ENCODE measurements at places on chromosomes 2 and 18.

DNA sequence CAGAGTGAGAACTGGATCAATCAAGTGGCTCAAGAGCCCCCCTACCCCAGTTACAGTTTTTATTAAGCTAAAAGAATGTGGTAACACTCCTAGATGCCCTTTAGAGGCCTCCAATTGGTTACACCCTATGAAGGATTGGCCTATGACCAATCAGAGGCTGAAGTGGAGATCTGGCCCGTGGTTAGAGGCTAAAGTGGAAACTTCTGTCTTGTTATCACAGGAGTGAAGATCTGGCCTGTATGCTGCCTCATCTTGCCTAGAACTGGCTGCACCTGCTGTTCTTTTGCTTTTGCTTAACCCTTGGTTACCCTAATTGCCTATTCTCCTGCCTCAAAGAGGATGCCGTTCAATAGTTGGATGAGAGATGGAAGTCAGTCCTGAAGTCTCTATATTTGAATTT, 100.1 kb upstream of the MAP2 start:
- DNase-seq = no peak

GRCh38 chr2:63631501-63631900, 42.7 kb downstream of the MDH1 start:
- DNase-seq = no peak

- no peak for DNase-seq
Measured at GRCh38 chr18:35525795-35526494, 28.2 kb upstream of the INO80C start.

DNA sequence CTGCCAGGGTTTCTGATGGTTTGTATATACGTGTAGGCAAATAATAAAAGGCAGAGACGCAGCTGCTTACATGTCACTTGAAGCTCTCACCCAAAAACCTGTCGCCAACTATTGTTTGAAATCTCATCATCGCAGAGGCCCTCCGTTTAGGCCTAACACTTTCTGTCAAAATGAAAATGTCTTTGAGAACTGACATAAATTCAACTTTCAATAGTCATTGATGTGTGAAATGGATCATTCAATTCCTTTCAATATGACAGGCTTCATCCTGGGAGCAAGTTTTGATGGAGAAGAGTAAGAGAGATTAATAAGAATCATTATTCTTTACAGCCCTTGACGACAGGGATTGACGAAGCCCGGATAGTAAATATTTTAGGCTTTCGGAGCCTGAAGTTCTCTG, 2.7 kb downstream of the ACTG2 start:
- DNase-seq = no peak

DNA sequence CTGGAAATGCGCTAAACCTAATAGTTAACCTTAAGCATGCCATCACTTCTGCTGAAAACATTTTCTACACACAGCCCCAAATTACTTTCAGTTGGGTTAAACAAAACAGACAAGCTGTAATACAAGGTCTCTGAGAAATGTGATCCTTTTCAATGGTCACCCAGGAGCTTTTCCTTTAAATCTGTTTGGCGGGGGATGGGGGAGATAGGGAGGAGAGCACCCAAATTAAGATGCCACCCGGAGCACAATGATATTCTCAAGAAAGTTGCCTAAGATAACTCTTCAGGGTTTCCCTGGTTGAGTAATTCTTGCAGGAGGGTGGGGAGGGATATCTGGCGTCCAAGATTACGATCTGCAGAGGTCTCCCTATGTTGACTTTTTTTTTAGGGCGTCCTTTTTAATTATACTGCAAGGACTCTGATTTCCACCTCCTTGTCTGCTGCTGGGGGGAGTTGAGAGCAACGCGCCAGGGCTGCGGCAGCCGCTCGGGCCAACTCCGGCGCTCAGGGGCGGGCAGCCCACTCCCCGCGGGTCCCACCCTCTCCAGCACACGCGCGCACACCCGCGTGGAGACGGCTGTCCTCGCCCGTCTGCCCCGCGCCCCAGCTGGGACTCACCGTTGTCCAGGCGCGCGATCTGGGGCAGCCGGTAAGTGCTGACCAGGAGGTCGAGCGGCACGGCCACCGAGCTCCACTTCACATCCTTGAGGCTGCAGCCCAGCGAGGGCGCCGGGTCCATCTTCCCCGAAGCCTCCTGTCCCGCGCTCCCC, 807 bp downstream of the GAREM1 start:
- no peak for DNase-seq

- DNase-seq = no peak
Measured at GRCh38 chr2:238120463-238121298, 17.8 kb upstream of the KLHL30 start.

GRCh38 chr2:132420816-132421805, 4.5 kb downstream of the GPR39 start:
- no peak for DNase-seq

DNA sequence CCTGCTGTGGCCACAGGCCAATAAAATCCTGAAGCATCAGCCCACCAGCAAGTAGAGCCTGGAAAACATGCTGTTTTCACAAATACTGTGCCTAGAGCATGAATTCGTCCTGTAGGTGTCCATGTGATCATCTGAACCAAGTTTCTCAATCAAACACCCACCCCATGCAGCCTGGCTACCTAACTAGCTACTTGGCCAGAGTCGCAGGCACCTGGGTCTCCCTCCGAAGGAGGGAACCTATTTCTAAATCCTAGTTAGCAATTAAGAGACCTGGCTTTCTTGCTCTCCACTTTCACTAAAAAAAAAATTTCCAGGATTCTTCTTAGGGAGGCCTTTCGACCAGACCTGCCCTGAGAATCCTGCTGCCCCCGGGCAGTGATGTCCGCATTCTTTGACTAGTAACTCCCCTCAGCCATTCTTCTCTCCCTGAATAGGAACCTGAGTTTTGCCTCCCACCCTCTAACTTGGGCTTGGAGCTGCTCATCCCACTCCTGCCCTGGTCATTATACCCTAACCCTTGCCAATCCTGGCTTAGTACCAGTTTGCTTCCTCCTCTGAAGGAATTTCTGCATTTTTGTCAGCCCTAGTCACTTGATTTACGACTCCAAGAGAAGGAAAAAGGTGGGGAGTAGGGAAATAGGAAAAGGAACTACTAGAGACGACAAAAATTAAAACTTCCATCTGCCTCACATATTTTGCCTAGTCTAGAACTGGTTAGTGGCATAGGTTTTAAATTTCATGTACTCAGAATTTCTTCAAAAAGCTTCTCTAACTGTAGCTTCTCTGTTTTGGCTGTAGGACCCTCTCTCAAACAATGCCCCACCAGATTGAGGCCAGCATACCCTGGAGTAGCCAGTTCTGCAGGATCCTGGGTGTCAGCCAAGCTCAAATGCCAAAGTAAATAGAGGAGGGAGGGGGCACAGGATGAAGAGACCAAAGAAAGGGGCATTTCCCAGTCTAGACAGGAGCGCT, 25.4 kb upstream of the TANK start:
- DNase-seq = no peak

- no peak for DNase-seq
Measured at GRCh38 chr2:150526827-150527226, 39.4 kb upstream of the RND3 start.

GRCh38 chr2:33131111-33131510, 184.4 kb downstream of the LTBP1 start:
- no peak for DNase-seq

DNA sequence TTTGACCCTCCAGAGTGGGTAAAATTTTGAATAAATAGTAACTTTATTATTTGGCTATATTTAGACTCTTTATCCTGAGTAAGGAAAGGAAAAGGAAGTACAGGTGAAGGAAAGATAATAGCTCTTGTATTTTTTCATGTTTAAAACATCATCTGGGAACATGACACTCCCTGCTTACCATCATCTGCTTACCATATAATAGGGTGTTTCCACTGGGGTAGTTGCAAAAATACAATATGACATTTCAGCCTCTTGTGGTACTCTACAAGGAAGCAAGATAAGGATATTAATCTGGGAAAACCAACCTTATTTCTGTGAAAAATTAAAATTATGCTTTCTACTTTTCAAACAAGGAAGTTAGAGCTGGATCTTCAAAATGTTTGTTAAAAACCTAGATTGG, 9.9 kb downstream of the RELCH start:
- no peak for DNase-seq

DNA sequence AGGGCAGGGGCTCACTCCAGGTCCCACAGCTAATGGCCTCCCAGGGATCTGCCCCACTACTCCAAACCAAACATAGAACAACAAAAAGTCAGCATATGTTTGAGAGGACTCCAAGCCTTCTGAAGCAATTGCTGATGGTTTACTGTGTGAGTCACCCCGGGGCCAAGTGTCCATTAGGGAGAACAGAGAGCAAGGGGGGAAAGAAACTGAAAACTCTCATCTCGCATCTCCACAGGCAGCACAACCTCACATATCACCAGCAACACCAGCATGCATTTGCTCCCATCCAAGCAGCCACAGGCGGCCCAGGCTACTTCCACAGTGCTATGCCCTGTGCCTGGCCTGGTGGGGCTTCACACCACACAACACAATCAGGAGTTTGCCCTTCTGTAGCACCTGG, 39.1 kb downstream of the CYRIA start:
- DNase-seq = no peak

DNA sequence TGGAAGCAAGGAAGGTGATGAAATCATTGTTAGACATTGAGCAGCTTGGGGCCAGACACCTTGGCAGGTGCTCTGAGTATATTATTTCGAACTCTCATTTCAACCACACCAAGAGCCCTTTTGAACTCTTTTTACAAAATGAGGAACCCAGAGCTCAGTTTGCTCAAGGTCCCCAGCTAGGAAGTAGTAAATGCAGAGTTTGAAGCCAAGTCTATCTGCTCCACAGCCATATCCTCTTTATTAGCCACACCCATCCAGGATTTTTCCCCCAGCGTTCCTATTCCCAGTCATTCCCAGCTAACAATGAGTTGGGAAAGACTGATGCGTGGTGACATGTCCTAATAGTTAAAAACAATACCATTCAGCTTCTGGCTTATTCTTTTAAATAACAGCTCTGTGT, 40.2 kb downstream of the SEMA4F start:
- no peak for DNase-seq

DNA sequence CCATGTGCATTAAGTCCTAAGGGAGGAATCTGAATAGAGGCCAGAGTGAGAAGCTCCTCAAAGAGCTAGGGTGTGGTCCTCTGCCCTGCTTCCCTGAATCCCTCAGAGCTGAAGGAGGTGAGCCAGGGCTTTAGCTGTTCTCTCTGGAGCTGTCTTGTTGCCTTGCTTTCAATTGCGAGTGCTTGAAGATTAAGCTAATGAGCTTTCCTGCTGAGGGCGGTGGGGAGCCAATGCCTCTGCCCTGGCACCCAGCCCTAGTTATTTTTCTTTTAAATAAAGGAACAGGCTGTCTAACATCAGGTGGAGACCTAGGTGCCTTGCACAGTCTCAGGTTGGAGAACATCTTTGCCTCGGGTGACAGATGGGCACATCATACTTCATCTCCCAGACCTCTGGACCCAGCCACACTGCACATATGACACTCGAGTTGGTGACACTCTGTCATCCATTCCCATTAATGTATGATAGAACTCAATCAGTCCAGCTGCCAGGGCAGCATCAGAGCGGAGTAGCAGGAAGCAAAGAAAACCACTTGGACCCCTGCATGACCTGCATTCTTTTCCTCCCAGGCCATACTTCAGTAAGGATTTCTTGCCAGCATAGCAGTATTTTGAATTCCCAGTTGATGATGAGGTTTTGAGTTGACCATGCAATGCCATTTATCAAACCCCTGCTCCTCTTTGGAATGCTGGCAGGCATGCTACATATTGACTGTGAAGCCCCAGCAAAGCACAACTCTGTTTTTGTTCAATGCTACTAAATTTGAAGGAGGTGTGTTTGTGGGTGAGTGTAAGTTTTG, 292.7 kb downstream of the RNF144A start:
- no peak for DNase-seq

- DNase-seq = no peak
Measured at GRCh38 chr2:122098306-122098705, 342.9 kb downstream of the TSN start.

DNA sequence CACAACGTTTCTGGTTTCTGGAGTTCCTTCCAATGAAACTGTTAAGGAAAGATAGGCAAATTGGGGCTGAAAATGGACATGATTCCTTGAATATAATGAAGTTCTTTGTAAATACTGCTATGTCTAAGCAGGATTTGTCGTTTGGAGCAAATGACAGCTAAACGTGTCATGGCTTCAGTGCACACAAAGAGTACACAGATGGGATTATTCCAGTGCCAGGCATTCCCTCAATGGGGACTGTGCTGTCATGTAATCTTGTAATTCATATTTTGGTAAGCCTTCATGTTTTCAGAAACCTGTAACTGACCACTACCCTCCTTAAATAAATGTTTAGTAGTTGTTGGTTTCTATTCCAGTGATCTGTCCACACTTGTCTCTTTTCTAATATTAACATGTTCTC, 404.7 kb upstream of the CDH7 start:
- no peak for DNase-seq

DNA sequence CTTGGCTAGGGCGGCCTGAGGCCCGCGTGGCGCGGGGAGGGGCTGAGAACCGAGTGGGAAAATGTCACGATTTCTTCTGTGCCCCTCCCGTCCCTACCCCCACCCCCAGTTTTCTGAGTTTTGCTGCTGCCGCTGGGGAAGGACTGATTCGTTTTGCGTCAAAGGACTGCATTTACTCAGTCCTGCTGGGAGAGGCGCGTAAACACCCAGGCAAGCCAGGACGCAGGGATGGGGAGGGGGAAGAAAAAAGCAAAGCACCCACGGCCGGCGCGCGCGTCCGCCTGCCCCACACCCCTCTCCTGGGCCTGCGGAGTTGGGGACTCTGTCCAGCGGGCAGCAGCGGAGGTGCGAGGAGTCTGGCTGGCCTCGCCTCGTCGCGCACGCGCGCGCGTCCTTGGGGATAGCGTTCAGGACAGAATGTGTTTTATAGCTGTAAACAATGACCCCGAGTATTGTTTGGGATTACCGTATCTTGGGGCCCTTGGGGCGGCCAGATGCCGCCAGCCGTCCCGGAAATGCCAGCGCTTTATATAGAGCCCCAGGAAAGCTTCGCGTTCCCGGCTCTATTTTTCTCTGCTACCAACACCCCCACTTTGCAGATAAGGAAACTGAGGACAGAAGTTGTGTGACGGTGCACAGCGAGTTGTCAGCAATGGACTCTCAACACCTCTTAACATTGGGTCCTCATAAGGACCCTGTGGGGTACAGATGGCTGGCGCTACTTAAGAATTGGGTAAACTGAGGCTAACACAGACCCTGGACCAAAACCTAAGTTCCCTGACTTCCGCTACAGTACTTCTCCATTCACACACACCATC, 1.7 kb upstream of the FOSL2 start:
- no peak for DNase-seq

- no peak for DNase-seq
Measured at GRCh38 chr2:119760956-119761275, 1.2 kb downstream of the PTPN4 start.

- no peak for DNase-seq
Measured at GRCh38 chr18:10128921-10129501, 215.2 kb downstream of the VAPA start.

Measured in activated naive CD4-positive, alpha-beta T cell (primary cell).